ENCODE measurements at places on chromosomes 1 and 21. TPM values are rescaled to one million over a fixed set of nuclear protein-coding genes. Genes with fewer than 3 reads are reported as not detected.

The FALEC gene
- not detected for total RNA-seq

The CELA2A gene
- not detected for total RNA-seq

The PROK1 gene
- 1.6 TPM for total RNA-seq

The LCE3B gene
- total RNA-seq: not detected

The GJC2 gene
- 0.17 TPM for total RNA-seq

The NEXN gene
- total RNA-seq: 6.0 TPM

The CSF1 gene
- total RNA-seq: 92.8 TPM

The IL10RB gene
- total RNA-seq: 94.3 TPM

The NEK7 gene
- 192 TPM for total RNA-seq

The BCAR3 gene
- 52.4 TPM for total RNA-seq

The MIGA1 gene
- 15.7 TPM for total RNA-seq

The AMY2A gene
- not detected for total RNA-seq

The CITED4 gene
- total RNA-seq: 8.3 TPM

The SYDE2 gene
- total RNA-seq: 2.7 TPM

The C1QTNF12 gene
- not detected for total RNA-seq

- no peak for DNase-seq
Observed at GRCh38 chr1:204859861-204860267, 10.8 kb upstream of the NFASC start.

GRCh38 chr1:232249339-232249738 lies 380.6 kb downstream of the SIPA1L2 start:
- no peak for DNase-seq

- DNase-seq: no peak
Observed at GRCh38 chr1:55441489-55441888, 226.3 kb upstream of the USP24 start.

DNA sequence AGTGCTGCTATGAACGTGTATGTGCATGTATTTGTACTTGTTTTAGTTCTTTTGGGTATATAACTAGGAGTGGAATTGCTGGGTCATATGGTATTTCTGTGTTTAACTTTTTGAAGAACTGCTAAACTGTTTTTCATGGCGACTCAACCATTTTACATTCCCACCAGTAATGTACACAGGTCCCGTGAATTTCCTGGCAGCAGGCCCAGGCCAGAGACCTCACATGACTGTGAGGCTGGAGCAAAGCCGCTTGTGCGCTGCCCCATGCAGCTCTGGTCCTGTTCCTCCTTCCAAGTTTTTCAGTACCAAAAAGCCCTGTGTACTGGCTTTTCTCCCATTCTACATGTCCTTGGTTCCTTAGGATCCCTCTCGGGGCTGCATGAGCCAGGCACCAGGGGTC lies 29.6 kb downstream of the ACOT11 start:
- DNase-seq: peak; percentile 41

GRCh38 chr1:200351826-200352549 lies 57.8 kb downstream of the ZNF281 start:
- DNase-seq: peak; percentile 84

DNA sequence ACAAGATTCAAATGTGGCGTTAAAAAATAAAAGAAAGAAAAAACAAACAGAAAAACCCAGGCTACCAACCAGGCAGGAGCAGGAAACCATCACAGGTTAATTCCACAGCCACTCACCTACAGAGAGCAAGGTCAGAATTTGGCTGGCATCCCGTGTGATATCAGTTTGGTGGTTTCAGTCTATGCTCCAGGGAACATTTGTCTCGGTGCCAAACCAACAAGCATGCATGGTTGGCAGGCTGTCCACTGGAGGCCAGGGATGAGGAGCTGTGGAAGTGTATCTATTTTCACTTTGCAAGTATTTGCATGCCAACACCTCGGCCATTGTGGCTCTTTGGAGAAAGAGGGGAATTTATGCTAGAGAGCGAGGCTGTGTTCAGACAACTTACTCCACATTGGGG lies 53.1 kb upstream of the PROX1 start:
- DNase-seq: peak; percentile 74

- peak; percentile 36 for DNase-seq
Observed at GRCh38 chr1:165633614-165634013, 2.6 kb downstream of the MGST3 start.

GRCh38 chr1:3564921-3565831 lies 46.1 kb downstream of the MEGF6 start:
- DNase-seq: no peak

DNA sequence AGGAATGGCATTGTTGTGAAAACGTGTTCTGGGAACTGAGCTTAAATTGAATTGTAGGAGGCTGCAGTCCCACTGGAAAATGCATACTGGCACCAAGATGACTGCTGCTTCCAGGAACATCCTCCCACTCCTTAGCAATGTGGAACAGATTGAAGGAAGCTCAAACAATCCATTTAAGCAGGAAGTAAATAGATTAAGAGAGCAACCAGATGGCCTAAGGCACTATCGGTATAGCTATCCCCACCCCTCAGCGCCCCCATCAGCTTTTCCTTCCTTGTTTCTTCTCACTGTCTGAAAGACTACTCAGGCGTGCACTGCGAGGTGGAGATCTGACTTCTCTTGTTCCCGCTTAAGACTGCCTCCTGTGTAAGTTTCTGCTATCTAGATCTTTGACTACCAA lies 4.0 kb upstream of the IFI16 start:
- no peak for DNase-seq

GRCh38 chr1:80666073-80666472 lies 1134.7 kb upstream of the ADGRL2 start:
- no peak for DNase-seq

DNA sequence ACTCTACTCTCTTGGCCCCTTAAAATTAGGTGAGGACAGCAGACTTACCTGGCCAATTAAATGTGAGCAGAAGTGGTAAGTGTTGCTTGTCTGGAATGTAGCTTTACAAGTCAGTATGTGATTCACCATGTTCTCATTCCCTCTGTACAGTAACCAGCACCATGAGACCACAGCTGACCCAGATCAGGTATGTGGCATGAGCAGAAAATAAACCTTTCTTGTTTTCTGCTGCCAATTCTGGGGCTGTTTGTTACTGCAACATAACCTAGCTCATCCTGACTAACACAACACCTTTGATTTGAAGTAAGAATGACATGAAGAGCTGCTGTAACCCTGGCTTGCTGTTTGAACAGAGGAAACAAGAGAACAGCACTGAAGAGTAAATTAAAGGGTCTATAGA lies 24.9 kb downstream of the ITPKB start:
- peak; percentile 27 for DNase-seq

- DNase-seq: no peak
Observed at GRCh38 chr1:29629814-29630516, 393.6 kb downstream of the PTPRU start.

DNA sequence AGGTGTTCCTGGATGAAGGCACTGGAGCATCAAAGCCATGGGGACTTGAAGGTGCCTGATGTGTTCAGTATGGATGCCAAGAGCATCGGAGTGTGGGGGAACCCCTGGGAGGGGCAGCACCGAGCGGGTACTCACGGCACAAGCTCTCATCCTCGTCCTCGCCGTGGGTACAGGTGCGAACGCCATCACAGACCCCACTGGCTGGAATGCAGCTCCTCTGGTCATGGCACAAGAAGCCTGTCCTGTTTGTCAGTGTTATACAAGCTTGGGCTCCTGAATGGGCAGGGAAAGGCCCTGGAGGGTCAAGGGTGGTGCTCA lies 6.0 kb downstream of the LDLRAD1 start:
- DNase-seq: no peak

DNA sequence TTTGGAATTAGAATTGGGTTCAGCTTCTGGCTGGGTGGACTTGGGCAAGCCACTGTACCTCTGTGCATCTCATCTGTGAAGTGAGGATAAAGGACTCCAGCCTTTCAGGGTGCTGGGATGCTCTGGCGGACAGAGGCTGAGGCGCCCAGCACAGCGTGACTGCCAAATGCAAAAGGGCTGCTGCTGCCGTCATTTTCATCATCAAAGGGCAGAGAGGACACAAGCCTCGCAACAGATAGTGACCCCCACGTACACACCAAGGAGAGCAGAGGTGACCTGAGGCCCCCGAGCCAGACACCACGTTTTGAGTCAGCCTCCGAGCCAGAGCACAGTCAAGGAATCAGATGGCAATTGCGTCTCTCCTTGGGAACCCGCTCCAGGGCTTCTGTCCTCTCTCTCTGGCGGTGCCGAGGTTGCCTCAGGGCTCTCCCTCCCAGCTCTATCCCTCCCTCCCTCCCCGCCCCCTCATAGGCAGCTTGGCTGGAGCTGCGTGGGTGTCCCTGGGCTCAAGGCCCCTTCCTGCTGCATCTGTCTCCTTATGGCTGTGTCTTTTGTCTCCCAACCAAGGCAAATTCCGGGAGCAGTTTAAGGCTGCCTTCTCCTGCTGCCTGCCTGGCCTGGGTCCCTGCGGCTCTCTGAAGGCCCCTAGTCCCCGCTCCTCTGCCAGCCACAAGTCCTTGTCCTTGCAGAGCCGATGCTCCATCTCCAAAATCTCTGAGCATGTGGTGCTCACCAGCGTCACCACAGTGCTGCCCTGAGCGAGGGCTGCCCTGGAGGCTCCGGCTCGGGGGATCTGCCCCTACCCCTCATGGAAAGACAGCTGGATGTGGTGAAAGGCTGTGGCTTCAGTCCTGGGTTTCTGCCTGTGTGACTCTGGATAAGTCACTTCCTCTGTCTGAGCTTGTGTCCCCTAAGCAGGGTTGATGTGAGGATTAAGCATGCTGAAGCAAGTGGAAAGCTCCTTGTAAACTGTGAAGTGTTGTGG lies 9.0 kb downstream of the HCRTR1 start:
- peak; percentile 23 for DNase-seq

- peak; percentile 97 for DNase-seq
Observed at GRCh38 chr1:9825093-9826074, 1.6 kb upstream of the CLSTN1 start.
